ENCODE measurements at places on chromosomes 6 and 20. TPM values are rescaled to one million over a fixed set of nuclear protein-coding genes. Genes with fewer than 3 reads are reported as not detected.
A peak's percentile ranks its signal among the peaks of the same experiment; 100 is the strongest.

Gene CST2
- total RNA-seq, result not detected

Gene PSORS1C2
- not detected for total RNA-seq

Gene C20orf202
- not detected for total RNA-seq

- no peak overlapping the region for H3K4me3 ChIP-seq
- no peaks in the 10 kb centered on the region for H3K4me1 ChIP-seq
- DNase-seq, result no peak
Measured at GRCh38 chr6:167643223-167643622, 183.5 kb upstream of the AFDN start.

GRCh38 chr6:83152913-83153312, 40.2 kb downstream of the PGM3 start:
- no peaks in the 10 kb centered on the region for H3K27me3 ChIP-seq
- H3K27ac ChIP-seq, result no peak overlapping the region
- no peak for DNase-seq
- no peak overlapping the region for H3K4me3 ChIP-seq
- peaks cover 29% of the 10 kb centered on the region for H3K36me3 ChIP-seq

GRCh38 chr6:154617175-154617574, 106.7 kb upstream of the CNKSR3 start:
- no peak overlapping the region for H3K27ac ChIP-seq
- no peaks in the 10 kb centered on the region for H3K36me3 ChIP-seq
- H3K4me1 ChIP-seq, result no peaks in the 10 kb centered on the region
- H3K4me3 ChIP-seq, result no peak overlapping the region
- H3K27me3 ChIP-seq, result no peaks in the 10 kb centered on the region

DNA sequence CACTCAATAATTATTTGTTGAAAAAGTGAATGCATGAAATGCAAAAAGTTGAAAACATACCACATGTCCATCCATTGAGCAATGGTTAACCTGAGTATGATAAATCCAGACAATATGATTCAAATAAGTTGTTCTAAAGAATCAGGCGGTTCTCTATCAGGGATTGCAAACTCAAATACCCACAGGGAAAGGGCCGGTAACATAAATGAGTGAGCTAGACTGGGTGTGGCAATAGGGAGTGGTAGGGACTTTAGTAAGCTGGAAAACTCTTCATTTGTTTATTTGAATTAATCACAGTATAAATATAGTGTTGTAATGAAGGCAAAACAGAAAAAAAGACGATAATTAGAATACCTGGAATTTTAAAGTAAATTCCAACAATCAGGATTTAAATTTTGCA, 106.3 kb downstream of the BCAS1 start:
- H3K27me3 ChIP-seq, result no peaks in the 10 kb centered on the region
- H3K36me3 ChIP-seq, result no peaks in the 10 kb centered on the region
- no peak for DNase-seq
- no peak overlapping the region for H3K4me3 ChIP-seq
- no peaks in the 10 kb centered on the region for H3K4me1 ChIP-seq

- H3K27ac ChIP-seq, result no peak overlapping the region
- H3K4me1 ChIP-seq, result peaks cover 21% of the 10 kb centered on the region
- H3K4me3 ChIP-seq, result no peak overlapping the region
- no peaks in the 10 kb centered on the region for H3K27me3 ChIP-seq
- no peak for DNase-seq
- H3K36me3 ChIP-seq, result peaks cover 92% of the 10 kb centered on the region
Measured at GRCh38 chr6:33778444-33779121, 10.3 kb downstream of the LEMD2 start.

- H3K36me3 ChIP-seq, result no peaks in the 10 kb centered on the region
- DNase-seq, result no peak
- H3K4me3 ChIP-seq, result no peak overlapping the region
- H3K27me3 ChIP-seq, result no peaks in the 10 kb centered on the region
- no peaks in the 10 kb centered on the region for H3K4me1 ChIP-seq
Measured at GRCh38 chr6:162922563-162923166, 194.9 kb downstream of the PACRG start.

GRCh38 chr6:148138573-148138972, 204.1 kb upstream of the SASH1 start:
- no peak overlapping the region for H3K27ac ChIP-seq
- no peaks in the 10 kb centered on the region for H3K4me1 ChIP-seq
- H3K36me3 ChIP-seq, result no peaks in the 10 kb centered on the region
- no peaks in the 10 kb centered on the region for H3K27me3 ChIP-seq
- no peak for DNase-seq

GRCh38 chr6:104995989-104996617, 39.2 kb downstream of the LIN28B start:
- DNase-seq, result no peak
- H3K27ac ChIP-seq, result no peak overlapping the region
- no peaks in the 10 kb centered on the region for H3K27me3 ChIP-seq
- no peak overlapping the region for H3K4me3 ChIP-seq
- H3K4me1 ChIP-seq, result no peaks in the 10 kb centered on the region

- H3K4me1 ChIP-seq, result no peaks in the 10 kb centered on the region
- no peak overlapping the region for H3K27ac ChIP-seq
- no peaks in the 10 kb centered on the region for H3K27me3 ChIP-seq
- no peaks in the 10 kb centered on the region for H3K36me3 ChIP-seq
Measured at GRCh38 chr6:79872986-79873385, 74.4 kb downstream of the ELOVL4 start.

- peaks cover 15% of the 10 kb centered on the region for H3K4me1 ChIP-seq
- DNase-seq, result peak; percentile 66
- no peaks in the 10 kb centered on the region for H3K27me3 ChIP-seq
- no peaks in the 10 kb centered on the region for H3K36me3 ChIP-seq
- peak overlapping the region; percentile 40 for H3K4me3 ChIP-seq
Measured at GRCh38 chr6:168133168-168133561, 54.2 kb upstream of the FRMD1 start.

- H3K36me3 ChIP-seq, result no peaks in the 10 kb centered on the region
- DNase-seq, result no peak
- no peaks in the 10 kb centered on the region for H3K27me3 ChIP-seq
- no peak overlapping the region for H3K27ac ChIP-seq
Measured at GRCh38 chr20:59611286-59611685, 6.9 kb downstream of the PHACTR3 start.

DNA sequence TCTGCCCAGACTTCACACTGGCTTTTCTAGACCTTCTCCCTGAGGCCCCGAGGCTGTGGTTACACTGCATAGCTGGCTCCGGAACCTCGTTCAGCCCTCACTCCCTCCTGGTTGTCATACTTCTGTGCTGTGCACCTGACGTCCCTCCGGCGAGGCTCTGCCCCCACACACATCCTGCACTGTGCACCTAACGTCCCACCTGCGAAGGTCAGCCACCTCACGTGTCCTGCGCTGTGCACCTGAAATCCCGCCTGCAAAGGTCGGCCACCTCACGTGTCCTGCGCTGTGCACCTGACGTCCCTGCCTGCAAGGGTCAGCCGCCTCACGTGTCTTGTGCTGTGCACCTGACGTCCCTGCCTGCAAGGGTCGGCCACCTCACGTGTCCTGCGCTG, 111.0 kb upstream of the FRMD1 start:
- H3K4me1 ChIP-seq, result no peaks in the 10 kb centered on the region
- no peak overlapping the region for H3K4me3 ChIP-seq
- H3K27ac ChIP-seq, result no peak overlapping the region
- DNase-seq, result no peak
- H3K27me3 ChIP-seq, result no peaks in the 10 kb centered on the region

- H3K27me3 ChIP-seq, result no peaks in the 10 kb centered on the region
- H3K4me1 ChIP-seq, result no peaks in the 10 kb centered on the region
- DNase-seq, result no peak
- no peak overlapping the region for H3K27ac ChIP-seq
Measured at GRCh38 chr20:57117296-57117695, 149.1 kb downstream of the BMP7 start.
